ENCODE measurements at places on chromosomes 1 and 21.

GRCh38 chr1:227449741-227450441 is 113.5 kb upstream of the ZNF678 start:
- no peak for DNase-seq

DNA sequence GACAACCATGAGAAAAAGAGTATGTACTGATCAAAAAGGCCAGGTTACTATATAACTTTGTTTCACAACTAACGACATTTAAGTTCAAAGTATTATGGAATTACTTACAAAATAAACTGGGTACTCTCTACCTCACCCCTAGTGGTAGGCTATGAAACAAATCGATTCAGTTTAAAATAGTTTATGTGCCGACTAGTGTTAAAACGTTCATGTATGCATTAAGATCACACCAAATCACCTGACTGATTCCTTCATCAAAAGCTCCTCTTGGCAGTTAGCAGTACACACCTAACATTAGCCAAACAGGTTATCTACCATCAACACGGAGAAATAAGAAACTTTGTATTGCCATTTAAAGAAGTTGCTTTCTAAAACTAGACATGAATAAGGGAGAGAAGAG is 137.1 kb downstream of the AKT3 start:
- DNase-seq, result no peak

DNA sequence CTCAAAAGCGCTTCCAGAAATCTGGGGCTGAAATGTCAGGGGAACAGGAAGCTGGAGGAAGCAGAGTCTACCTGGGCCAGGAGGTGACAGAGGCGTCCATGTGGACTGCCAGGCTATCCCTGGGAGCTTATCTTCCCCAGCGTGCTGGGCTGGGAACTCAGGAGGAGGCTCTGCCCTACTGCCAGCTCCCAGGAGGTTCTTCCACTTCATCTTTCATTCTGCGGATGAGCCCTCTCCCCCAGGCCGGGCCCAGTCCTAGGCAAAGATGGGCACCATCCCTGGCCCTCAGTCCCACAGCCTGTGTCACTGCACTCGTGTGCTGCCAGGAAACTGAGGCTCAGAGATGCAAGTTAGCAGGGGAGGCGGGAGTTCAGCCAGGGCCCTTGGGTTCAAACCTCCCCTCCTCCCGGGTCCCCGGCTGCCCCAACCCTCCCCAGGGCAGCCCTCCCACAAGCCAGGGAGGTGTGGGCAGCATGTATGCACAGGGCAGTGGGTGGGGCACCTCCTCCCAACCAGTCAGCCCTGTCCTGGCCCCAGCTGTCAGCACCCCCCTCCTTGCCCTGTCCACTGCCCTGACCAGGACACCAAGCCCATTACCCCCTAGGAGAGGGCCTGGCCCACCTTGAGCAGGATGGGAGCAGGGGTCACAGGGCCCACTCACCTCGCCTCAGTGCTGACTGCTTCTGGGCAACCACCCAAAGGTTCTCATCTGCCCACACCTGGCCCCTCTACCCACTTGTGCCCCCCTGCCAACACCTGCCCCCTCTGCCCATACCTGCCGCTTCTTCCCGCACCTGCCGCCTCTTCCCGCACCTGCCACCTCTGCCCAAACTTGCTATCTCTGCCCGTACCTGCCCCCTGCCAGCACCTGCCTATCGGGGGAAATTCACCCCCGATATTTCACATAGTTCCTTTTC is 226.0 kb downstream of the NPHP4 start:
- DNase-seq, result no peak

GRCh38 chr1:82759035-82759434 is 958.3 kb downstream of the ADGRL2 start:
- no peak for DNase-seq

DNA sequence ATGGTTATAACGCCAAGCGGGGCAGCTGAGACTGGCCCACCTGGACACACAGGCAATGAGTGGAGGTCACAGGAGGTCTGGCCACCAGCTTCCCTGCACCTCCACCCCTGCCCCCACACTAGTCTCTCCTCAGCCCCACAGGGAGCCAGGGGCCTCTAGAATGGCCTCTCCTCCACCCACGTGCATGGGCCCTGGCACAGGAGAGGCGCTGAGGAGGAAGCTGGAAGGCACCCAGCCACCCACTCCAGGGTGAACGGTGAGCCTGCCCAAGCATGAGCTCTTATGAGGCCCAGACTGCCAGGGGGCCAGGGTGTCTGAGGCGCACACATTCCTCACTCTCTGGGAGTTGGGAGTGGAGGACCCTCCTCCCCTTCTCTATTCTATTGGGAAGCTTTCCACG is 22.2 kb downstream of the LRP8 start:
- DNase-seq, result no peak

- no peak for DNase-seq
Observed at GRCh38 chr1:235009561-235010306, 118.9 kb downstream of the TOMM20 start.

DNA sequence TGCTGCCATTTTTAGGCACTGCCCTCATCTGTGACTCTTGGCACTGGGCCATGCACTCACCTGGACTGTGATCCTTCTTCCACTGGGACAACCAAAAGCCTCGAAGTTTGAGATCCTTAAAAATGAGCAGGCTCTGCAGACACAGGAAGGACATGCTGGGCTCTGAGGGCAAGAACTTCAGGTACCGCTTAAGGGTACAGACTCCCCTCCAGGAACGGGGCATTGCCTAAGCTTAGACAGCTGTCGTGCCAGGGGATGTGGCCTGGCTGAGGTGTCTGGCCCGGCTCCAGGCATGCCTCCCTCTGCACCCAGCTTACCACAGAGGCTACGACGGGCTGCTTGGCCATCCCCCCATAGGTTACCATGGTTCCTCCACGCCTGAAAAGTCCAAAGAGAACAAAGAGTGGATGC is 14.2 kb upstream of the SRSF4 start:
- no peak for DNase-seq

DNA sequence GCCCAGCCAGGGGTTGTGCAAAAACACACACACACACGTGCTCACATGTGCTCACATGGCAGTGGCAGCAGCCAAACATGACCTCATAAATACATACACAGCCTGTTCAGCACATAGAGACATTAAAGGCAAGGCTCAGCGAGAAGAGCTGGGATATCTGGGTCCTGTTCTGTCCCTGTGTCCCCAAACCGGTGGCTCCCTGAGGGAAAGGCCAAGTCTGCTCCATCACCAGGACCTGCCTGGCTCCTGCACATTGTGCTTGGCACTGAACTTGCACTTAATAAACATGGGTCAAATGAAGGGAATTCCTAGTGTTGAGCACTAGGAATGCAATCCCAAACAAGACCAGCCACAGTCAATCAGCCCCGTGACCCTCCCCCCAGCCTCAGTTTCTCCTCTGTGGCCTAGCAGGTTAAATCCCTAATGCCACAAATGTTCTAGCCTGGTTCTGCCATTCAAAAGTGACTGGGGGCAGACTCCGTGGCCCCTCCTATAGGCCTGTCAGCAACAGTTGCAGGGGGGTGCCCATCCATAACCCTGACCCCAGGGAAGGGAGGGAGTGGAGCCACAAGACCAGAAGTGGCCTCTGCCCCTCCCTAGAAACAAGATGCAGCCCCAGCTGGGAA is 160.9 kb upstream of the VAMP3 start:
- DNase-seq, result no peak

GRCh38 chr21:32834211-32834915 is 62.8 kb upstream of the PAXBP1 start:
- no peak for DNase-seq

DNA sequence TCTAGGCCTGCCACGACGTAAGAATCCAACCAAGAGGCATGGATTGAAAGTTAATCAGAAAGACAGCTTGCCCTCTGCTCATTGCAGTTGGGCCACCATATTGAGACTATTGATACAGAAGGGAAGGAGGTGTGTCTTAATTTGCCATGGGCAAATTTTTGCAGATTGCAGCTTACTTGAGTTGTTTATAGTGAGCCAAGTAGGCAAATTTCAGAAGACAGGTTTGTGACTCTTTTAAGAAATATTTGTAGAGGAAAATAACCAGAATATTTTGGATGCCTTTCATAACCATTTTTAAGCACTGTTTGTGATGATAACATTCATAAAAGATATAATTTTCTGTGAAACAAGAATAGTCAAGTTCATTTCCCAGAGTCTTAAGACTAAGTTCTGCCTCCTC is 74.1 kb downstream of the PRDM2 start:
- DNase-seq, result peak; percentile 30

DNA sequence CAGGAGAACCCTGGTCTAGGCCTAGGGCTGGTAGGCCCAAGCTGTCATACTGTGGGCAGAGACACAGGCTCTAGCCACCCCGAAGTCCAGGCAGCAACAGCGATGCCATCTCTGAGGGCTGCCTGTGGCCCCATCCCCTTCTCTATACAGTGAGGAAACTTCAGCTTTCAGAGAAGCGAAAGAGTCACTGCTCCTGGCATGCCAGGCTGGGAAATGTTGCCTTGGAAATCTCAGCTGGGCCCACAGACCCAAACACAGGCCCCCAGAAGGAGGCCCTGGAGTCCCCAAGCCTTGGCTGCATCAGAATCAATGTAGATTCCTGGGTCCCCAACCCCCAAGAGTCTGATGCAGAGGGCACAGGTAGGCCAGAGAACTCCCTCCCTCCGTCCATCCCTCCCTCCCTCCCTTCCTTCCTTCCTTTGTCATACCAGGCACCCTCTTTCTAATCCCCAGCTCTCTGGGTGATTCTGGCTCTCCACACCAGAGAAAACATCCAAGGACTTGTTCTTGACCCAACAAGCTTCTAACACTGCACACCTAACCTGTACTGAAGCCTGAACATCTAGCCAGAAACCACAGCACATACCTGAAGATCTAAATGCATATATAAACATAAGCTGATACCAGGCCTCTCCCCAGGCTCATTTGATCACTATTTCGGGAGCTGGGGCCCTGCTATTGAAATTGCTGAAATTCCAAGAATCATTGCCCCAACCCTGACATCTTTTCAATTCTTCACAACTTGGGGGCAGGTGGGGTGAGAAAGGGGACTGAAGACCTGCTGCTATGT is 143.2 kb upstream of the EDN2 start:
- peak; percentile 21 for DNase-seq
